ENCODE measurements at places on chromosomes 12 and 14.
A peak's percentile ranks its signal among the peaks of the same experiment; 100 is the strongest.

GRCh38 chr12:6942331-6942665 lies 1.3 kb upstream of the RNU7-1 start:
- H3K27ac ChIP-seq = peak overlapping the region; percentile 93
- H3K4me1 ChIP-seq = peaks cover 38% of the 10 kb centered on the region
- H3K4me3 ChIP-seq = no peak overlapping the region
- DNase-seq = no peak
- no peaks in the 10 kb centered on the region for H3K27me3 ChIP-seq
- peaks cover 10% of the 10 kb centered on the region for H3K36me3 ChIP-seq

DNA sequence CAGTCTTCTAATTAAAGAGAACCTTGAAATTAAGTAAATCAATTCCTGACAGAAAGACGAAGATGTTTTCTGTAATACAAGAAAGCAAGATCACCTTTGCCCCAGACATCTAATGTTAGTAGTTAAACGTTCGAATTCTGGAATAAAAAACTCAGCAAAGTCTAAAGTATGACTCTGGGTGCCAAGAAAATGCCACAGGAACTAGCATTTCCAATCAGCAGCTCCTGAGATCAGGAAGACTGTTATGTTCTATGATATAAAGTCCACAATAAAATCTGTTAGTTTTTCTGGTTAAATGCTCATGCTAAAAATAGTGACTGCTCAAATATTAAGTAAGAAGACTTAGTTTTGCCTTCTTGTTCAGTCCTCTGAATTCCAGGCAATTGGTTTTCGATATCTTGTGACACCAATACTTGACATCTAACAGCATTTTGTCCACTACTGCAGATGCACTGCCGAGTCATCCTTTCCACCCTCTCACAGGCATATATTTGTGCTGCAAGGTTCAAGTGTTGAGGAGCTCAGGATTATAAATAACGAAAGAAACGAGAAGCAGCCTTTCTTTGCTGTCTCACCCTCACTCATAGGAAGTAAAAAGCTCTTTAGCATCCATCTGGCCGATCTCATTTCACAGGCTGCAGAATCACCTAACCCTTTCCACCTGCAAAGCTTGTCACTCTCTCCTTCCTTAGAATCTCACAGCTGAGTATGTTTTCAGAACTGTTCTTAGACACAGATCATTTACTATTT lies 32.0 kb downstream of the SSH1 start:
- H3K27me3 ChIP-seq = no peaks in the 10 kb centered on the region
- DNase-seq = no peak
- peaks cover 14% of the 10 kb centered on the region for H3K4me1 ChIP-seq
- H3K27ac ChIP-seq = no peak overlapping the region
- peaks cover 2% of the 10 kb centered on the region for H3K36me3 ChIP-seq

DNA sequence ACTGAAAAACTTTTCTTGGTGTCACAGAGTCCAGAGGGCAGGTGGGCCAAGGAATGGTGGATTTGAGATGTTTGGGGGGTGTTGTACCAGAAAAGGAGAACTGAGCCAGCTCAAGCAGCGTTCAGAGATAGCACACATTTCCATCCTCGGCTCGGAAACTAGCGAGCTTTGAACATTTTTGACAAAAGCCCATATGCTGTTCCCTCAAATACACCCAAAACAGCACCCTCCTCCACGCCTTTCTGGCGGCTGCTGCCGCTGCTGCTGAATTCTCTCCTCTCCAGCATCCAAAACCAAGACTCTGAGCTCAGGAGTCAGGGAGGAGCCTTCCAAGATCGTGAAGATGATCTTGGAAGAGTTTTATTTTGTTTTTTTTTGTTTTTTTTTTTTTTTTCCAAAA lies 961 bp downstream of the SRRM4 start:
- H3K27ac ChIP-seq = no peak overlapping the region
- DNase-seq = no peak
- no peak overlapping the region for H3K4me3 ChIP-seq
- no peaks in the 10 kb centered on the region for H3K36me3 ChIP-seq

GRCh38 chr12:92570056-92570753 lies 132.6 kb upstream of the PLEKHG7 start:
- H3K27me3 ChIP-seq = no peaks in the 10 kb centered on the region
- H3K27ac ChIP-seq = peak overlapping the region; percentile 75
- peak overlapping the region; percentile 53 for H3K4me3 ChIP-seq
- DNase-seq = peak; percentile 86

DNA sequence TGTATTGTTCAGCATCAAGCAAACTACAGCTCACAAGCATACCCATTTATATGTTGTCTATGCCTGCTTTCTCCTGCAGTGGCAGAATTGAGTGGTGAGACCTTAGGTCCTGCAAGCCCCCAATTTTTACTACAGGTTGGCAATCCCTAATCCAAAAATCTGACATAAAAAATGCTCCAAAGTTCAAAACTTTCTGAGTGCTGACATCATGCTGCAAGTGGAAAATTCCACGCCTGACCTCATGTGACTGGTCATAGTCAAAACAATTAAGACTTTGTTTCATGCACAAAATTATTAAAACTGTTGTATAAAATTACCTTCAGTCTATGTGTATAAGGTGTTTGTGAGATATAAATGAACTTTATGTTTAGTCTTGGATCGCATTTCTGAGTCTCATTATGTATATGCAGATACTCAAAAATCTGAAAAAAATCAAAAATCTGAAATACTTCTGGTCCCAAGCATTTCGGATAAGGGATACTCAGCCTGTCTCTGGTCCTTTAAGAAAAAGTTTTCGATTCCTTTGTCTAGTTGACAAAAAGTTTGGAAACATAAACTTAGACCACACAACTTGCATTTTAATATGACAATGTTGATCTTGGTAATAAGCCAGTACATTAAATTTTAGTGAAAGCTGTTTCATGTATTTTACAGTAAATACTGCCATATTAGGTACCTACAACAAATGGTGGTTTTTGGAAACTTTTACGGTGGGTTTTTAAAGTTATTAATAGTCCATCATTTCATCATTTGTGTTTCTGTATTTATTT lies 81.5 kb downstream of the AEBP2 start:
- H3K27me3 ChIP-seq = no peaks in the 10 kb centered on the region
- peaks cover 8% of the 10 kb centered on the region for H3K36me3 ChIP-seq
- no peaks in the 10 kb centered on the region for H3K4me1 ChIP-seq
- no peak for DNase-seq
- H3K4me3 ChIP-seq = no peak overlapping the region
- no peak overlapping the region for H3K27ac ChIP-seq

GRCh38 chr12:98924-99352 lies 32.4 kb downstream of the IQSEC3 start:
- no peak for DNase-seq
- H3K27me3 ChIP-seq = peaks cover 11% of the 10 kb centered on the region
- no peak overlapping the region for H3K27ac ChIP-seq
- H3K4me1 ChIP-seq = no peaks in the 10 kb centered on the region
- H3K4me3 ChIP-seq = no peak overlapping the region

GRCh38 chr12:124609041-124609989 lies 41.9 kb upstream of the NCOR2 start:
- peaks cover 29% of the 10 kb centered on the region for H3K4me1 ChIP-seq
- H3K36me3 ChIP-seq = no peaks in the 10 kb centered on the region
- DNase-seq = peak; percentile 81
- no peak overlapping the region for H3K27ac ChIP-seq
- no peaks in the 10 kb centered on the region for H3K27me3 ChIP-seq
